Iris pigment epithelial cell (primary cell): ENCODE measurements at places on chromosomes 3 and 15.

DNA sequence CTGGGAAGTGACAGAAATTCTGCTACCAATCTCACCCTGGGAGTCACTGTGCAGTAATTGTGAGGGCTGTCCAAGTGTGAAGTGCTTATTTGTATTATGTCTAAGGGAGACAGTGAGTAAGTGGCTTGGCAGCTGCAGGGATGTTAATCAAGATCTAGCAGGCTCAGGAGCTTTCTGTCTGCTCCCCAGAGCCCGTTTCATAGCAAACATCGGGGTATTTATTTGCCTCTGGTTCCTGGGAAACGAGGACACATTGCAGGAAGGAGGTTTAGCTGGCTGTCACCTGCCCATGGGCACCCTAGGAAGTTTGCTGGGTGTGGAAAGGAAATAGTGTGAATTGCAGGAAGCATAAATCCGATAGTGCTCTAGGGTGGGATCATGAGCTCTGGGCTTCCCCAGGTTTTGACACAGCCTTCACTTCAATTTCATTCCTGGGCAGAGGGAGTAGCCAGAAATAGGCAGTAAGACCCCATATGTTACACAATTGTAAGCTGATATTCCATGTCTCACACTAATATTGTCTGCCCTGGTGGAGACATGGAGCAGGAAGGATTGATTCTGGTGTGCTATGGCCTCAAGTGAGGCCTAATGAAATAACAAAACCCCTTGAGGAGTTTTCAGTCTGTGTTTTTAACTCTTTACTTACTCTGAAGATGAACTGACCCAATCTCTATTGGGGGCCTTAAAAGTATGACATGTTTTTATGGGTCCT is 74.1 kb upstream of the MITF start:
- DNase-seq, result peak; percentile 79

GRCh38 chr3:95424279-95424678 is 1361.4 kb downstream of the NSUN3 start:
- DNase-seq, result no peak

GRCh38 chr3:52246728-52247408 is 1.3 kb downstream of the PPM1M start:
- DNase-seq, result no peak

GRCh38 chr3:65664446-65664845 is 374.3 kb downstream of the MAGI1 start:
- DNase-seq, result no peak

DNA sequence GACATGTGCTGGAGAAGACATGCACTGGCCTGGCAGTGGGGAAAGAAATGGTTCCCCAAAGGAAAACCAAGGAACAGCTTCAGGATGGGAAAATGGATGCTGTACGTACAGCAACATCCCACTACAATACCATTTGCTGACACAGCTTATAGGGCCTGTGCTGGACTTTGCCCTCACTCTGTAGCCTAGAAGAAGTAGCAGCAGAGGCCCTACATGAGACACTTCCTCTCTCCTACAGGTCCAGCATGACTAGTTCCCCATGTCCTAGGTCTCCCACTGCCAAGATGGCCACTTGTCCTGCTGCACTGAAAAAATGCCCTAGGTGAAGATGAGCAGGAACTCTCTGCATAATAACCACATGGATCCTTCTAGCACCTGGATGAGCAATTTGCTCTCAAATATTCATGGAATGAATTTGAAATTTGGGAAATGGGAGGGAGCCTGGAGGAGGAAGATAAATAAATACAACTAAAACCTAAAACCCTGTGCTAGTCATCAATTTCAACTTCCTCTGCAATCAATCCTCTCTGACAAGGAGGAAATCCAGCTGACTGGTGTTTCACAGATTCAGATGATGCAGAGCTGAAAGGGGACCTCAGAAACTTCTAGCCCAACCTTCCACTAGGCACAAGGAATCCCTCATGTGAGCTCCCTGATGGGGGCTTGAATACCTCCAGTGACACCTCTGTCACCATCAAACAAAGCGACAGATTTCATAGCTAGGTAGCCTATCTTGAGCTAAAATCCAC is 514.3 kb upstream of the PPP2R3A start:
- DNase-seq, result no peak

- DNase-seq, result peak; percentile 39
Observed at GRCh38 chr15:35533130-35534110, 12.5 kb downstream of the DPH6 start.

DNA sequence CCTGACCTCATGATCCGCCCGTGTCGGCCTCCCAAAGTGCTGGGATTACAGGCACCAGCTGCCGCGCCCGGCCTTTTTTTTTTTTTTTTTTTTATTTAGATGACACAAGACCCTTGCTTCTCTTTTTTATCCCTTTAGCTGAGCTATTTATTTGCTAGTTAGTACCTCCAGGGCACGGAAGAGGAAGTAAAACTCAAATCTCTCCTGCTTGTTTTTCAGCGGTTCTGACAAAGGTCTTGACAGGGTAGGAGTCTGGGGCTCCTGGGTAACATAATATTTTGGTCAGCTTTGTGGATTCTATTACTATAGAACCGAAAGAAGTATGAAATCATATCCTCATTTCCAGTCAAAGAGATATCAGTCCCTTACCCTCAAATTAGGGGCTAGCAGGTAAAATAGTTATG is 44.0 kb upstream of the ETV5 start:
- DNase-seq, result no peak

DNA sequence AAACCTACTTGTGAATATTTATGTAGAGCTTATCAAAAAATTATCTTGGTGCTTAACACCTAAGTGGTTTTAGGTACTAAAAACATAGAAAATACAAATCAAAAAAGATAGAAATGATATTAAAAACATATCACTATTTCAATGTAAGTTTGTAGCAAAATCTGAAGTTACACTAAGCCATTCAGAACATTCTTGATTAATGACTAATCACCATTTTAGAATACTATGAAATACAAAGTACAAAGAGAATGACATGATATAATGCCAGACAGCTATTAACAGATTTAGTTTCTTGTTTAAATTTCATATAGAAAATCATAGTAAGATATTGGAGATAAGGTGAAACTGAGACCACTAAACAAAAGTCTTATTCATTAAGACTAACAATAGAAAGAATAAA is 169.7 kb upstream of the AGTR1 start:
- DNase-seq, result peak; percentile 58

GRCh38 chr3:185176750-185177359 is 24.0 kb upstream of the C3orf70 start:
- DNase-seq, result peak; percentile 34

GRCh38 chr15:66778314-66778665 is 76.3 kb downstream of the SMAD6 start:
- no peak for DNase-seq
